Activated T-helper 2 cell treated with anti-CD3 and anti-CD28 coated beads, Interferon-gamma antibody, Interleukin-2, Interleukin-4, amounts not matched to agents 10 μg/mL and 5 μg/mL and 100 μg/mL, durations not matched to agents 14 hours and 24 hours and 36 hours (primary cell): ENCODE measurements at places on chromosomes 5 and 9.

- no peak for DNase-seq
Observed at GRCh38 chr5:33649549-33650482, 209.1 kb downstream of the TARS1 start.

DNA sequence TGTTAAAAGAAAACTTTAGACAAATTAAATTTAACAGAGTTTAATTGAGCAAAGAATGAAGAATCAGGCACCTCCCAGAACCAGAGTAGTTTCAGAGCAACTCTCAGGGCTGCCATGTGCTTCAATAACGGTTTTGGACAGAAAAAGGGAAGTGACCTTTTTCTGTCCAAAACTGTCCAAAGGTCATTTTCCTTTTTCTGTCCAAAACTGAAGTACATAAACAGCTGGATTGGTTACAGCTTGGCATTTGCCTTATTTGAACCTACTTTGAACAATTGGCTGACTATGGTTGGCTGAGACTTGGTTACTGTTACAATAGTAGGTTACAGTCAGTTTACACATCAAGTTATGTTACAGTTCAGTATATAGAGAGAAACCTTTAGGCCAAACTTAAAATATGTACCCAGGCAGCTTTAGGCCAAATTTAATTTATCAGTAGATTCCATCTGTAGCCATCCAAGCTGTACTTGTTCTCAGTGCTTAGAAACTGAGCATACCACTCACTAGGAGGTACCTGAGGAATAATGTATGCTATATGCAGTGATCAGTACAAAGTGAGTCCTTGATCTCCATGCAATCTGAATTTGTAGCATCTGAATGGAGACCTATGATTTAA is 44.0 kb downstream of the C9orf85 start:
- DNase-seq, result no peak

DNA sequence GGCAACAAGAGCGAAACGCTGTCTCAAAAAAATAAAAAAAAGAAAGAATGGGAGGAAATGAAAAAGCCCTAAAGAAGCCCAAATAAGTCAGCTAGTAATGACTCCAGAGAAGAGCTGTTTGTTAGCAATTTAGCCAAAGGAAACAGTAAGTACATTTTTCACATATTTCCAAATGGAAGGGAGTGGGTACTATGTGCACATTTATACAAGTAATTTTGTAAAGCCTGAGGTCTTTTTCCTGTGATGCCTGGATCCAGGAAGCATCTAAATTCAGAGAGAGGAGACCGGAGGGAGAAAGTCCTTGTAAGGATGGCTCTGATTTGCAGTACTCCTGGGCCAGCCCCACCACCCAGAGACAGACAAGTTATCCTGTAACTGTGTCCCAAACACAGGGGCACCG is 14.7 kb downstream of the FBP1 start:
- no peak for DNase-seq

DNA sequence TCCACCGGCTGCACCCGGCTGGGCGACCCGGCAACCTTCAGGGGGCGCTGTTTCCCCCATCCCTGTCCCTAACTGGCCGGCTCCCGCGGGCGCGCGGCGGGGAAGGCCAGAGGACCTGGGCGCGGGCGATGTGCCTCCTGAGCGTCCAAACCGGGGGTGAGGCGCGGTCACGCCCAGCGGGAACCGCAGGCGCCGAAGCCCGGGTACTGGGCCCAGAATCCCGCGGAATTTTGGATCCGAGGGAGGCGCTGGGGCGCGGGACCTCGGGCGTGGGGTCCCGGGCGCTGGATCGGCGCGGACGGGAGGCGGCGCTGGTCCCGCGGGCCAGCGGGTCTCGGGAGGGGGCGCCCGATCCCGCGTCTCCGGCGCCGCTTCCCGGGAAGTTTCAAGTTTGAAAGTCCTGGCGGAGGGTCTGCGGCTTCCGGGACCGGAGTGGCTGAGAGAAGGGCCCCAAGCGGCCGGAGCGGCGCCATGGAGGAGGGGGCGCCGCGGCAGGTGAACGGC is at the start of gene PKN3:
Gene PKN3, plus strand, starts transcription at position 59 of the 504 bp plus-strand sequence. Its CDS starts 413 bp downstream, at position 472.
- DNase-seq, result peak; percentile 83

GRCh38 chr9:111356481-111357244 is 26.6 kb upstream of the OR2K2 start:
- no peak for DNase-seq

DNA sequence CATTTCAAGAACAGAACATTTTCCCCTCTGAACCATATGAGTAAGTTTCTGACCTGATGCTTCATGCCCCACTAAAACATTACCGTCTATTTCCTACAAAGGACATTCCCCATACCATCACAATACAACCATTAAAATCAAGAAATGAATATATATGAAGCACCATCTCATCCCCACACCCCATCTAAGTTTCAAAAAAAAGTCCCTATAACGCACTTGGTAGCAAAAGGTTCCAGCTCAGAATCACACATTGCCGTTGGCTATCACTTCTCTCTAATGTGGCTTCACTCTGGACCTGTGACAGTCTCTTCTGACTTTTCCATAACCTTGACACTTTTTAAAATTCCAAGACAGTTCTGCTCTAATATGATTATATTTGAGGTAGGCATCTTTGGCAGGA is 5.9 kb downstream of the EMB start:
- no peak for DNase-seq

DNA sequence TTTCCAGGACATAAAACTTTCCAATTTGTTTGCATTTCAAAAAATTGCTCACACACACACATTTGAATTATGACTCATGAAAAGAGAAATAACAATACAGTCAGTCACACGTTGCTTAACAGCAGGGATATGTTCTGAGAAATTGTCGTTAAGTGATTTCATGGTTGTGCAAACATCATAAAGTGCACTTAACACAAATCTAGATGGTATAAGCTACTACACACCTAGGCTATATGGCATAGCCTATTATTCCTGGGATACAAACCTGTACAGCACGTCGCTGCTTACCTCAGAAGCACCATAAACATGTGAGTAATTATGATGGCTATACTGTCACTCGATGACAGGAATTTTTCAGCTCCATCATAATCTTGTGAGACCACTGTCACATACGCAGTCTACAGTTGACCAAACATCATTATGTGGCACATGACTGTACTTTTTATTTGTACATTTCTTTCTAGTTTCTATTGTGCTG is 378.2 kb downstream of the ACTL7B start:
- DNase-seq, result no peak

DNA sequence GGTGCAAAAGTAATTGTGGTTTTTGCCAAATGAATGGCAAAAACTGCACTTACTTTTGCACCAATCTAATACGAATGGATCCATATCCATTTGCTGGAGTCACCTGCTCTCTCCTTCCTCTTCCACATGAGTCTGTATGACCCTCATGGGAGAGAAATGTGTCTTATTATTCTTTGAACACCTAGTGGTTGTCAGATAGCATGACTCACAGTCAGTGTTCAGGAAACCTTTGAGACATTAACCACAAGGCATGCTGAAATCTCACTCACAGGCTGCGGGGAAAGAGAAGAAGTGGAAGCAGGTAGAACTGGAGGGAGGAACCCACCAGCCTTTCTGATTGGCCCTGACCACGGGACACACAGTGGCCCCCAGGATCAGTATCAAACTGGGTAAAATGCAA is 222.8 kb upstream of the KLF4 start:
- DNase-seq, result no peak

GRCh38 chr5:14364576-14365472 is 216.8 kb upstream of the OTULINL start:
- no peak for DNase-seq

- DNase-seq, result no peak
Observed at GRCh38 chr9:17484906-17485305, 94.0 kb upstream of the SH3GL2 start.

- DNase-seq, result no peak
Observed at GRCh38 chr5:73591102-73591695, 25.7 kb downstream of the UTP15 start.

- peak; percentile 31 for DNase-seq
Observed at GRCh38 chr5:55102348-55102747, at the start of gene GZMA. Gene GZMA (plus strand): TSS chr5:55102646. CDS start chr5:55102683, 37 bp downstream.

- DNase-seq, result no peak
Observed at GRCh38 chr5:62093976-62094375, 212.0 kb upstream of the KIF2A start.

- DNase-seq, result no peak
Observed at GRCh38 chr5:36396640-36397039, 94.9 kb upstream of the RANBP3L start.

GRCh38 chr5:59299006-59299405 is 594.5 kb downstream of the PDE4D start:
- DNase-seq, result no peak

- no peak for DNase-seq
Observed at GRCh38 chr9:137649553-137649952, 30.7 kb downstream of the EHMT1 start.

GRCh38 chr5:148998174-148998797 is 64.6 kb downstream of the SH3TC2 start:
- no peak for DNase-seq

- no peak for DNase-seq
Observed at GRCh38 chr9:89154651-89155336, 23.8 kb downstream of the SHC3 start.
